Renal pelvis (tissue), 12 donors: ENCODE measurements at places on chromosomes 11 and 22.

DNA sequence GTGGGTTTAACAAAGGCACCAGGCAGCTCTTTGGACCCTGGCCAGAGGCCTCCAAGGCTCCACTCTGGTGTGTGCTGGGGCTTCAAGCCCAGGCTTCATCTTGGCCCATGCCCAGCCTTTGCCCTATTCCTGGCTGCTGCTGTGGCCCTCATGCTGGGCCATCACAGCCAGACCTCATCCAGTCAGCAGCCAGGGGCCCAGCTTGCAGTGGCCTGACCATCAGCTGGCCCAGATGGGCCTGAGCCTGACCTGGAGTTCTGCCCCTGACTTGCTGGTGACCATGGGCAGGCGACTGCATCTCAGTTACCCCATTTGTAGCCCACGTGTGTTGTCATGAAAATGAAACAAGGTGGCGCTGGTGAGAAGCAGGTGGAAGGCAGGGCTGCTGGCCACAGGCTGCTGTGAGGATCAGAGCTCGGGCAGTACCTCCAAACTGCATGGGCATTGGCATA lies 76.1 kb downstream of the MED15 start:
- no peak for DNase-seq

DNA sequence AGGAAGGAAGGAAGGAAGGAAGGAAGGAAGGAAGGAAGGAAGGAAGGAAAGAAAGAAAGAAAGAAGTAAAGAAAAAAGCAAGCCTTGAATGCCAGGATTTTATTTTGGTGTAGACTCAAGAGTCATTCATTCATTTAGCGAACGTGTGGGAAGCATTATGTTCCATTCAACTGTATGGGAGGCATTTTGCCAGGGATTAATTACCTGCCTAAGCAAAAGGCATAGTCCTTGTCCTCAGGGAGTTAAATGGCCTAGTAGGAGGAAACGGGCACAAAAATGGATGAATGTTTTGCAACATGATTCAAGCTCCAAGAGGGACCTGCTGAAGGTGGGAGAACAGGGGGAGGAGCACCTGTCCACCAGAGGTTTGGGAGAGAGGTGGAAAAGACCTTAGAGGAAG lies 16.2 kb upstream of the ZNRF3 start:
- DNase-seq, result no peak

- no peak for DNase-seq
Measured at GRCh38 chr11:8203414-8203715, 34.5 kb upstream of the RIC3 start.

DNA sequence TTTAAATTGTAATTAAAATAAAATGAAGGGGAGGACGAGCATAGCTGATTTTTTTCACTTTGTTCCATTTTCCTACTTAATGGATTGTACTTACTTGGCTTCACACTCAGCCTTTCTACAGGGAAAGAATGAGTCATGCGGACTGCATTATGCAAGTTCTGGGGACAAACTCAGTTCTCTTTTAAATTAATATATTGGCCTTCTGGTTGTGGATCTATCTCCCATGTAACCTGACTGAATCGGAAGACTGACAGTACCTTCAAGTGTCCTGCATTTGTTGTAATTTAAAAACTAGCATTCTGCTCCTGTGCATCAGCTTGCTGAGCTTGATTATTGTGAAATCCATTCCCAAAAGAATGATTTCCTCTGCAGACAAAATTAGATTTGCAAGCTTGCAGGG lies 12.2 kb downstream of the OR8D1 start:
- no peak for DNase-seq

DNA sequence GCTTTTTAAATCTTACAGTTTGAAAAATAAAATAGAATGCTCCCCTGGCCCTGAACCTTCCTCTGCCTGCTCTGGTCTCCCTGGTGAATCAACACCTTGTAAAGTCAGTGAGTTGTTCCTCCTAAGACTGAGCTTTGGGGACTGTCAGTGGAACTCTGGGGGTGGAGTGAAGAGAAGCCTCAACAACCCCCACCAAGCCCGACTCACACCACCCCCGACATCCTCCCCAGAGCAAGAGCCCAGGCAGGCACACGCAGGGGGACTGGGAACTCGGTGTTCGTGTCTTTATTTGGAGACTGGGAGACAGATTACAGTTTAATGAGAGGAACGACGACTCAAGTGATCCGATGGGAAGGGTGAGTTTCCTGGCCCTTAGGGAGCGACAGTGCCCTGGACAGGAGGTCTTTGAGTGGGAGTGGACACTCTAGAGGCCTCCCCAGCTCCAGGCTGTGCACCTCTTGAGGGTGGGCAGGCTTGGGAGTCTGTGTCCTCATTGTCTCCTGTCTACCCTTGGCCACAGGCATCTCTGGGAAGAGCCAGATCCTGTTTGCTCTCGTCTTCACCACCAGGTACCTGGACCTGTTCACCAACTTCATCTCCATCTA lies 6.2 kb downstream of the KDELR3 start:
- DNase-seq, result no peak

- DNase-seq, result no peak
Measured at GRCh38 chr22:17914474-17914873, 109.9 kb downstream of the MICAL3 start.

DNA sequence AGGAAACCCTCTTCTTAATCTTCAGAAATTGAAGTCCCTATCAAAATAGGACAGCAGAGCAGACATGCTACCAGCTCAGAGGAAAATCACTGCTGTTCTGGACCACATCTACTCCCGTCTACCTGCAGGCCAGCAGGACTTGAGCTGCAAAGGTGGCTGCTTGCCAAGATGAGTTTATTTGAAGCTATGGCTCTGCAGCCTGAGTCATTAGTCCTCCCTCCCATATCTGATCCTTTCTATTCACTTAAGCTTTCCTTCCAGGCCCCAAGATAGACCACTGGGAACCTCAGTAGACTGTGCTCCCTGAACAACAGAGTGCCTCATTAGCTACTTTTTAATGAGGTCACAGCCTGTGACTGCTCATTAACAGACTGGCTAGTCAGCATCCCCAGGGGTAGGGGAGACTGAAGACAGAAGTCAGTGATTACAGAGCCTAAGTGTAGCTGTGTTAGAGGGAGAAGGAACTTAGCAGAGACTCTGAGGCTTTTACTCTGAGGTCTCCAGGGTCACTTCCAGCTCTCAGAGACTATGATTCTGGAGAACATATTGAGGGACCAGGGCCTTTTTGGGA lies 6.8 kb upstream of the OR10A2 start:
- no peak for DNase-seq

DNA sequence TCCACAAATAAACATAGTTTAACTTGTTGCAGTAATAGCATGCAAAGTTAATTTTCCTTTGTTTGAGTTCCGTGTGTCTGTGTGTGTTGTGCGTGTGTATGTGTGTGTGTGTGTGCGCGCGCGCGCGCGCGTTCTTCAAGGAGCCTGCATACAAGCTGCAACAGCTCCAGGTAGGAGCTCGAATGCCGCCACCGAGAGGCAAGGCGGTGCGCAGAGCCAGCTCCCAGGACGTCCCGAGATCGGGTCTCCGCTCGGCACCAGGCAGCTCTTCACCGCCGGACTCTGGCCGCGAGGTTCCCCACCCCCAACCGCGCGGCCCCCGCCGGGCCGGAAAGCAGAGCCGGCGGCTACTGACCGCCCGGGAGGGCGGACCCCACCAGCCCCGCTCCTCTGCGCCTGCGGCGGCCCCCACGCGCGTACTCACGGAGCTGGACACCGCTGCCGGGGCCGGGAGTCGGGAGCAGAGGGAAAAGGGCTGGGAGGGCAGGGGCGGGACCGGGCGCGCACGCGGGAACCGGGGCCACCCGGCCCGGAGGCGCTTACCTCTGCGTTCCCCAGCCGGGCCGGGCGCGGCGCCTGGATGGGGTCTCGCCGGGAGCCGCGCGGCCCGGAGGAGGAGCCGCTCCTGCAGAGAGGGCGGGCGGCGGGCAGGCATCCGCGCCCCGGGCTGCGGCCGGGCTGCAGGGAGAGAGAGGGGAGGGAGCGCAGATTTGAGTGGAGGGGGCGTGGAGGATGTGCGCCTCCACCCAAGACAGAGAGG lies 40.4 kb upstream of the AKIP1 start:
- DNase-seq, result peak; percentile 75

DNA sequence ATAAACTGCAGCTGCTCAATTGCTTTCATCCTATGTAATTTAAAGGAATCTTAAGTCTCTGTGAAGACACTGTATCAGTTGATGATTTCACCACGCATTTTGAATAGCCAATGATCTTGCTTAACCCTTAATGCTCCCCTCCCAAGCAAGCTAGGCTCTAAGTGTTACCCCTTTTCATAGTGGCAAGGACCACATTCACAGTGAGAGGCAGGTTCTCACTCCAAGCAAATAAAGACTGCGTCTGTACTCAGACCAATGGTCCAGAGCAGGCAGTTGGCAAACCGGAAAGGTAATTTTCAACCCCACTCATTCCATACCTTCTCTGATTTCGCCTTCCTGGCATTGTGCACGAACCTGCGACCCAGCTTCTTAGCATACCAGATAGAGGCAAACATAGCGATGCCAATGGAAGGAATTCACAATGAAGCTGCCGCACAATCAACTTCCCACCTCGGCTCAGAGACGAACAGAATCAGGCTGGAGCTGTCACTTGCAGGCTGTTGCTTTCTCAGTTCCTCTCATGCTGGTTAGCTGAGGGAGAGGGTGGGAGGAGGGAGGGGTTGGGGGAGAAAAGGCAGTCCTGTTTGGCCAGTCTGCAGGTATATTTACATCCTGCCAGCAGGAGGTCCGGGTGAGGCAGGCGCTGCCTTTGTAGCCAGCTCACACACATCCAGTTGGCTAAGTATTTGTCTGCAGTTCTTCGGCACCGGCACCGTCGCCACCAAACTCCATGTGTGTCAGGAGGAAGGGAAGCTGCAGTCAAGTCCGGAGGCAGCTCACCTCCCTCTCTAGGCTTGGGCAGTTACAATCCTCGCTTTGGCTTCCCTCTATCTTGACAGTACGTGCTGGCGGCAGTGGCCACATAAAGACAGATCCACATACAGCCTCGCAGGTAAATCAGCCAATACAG lies 1151.2 kb upstream of the CCDC90B start:
- peak; percentile 38 for DNase-seq

DNA sequence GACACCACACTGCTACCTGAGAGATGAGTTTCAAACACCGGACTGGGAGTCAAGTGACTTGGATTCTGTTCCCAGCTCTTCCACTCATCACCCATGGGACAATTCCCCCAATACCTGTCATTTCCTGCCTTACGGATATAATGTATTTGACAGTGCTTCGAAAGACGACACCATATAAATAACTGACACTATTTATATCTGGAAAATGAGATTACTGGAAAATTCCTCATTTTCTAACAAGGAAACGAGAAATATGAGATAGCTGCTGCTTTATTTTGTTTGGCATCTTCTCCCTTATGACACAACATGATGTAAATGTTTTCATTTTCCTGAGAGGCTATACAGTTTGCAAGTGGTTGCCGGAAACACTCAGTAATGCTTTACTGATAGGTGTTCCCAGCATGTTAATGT lies 8.6 kb downstream of the HSCB start:
- DNase-seq, result no peak

- no peak for DNase-seq
Measured at GRCh38 chr11:17978553-17979287, 34.1 kb downstream of the SERGEF start.
